ENCODE measurements at places on chromosomes 7 and 10. TPM values are rescaled to one million over a fixed set of nuclear protein-coding genes. Genes with fewer than 3 reads are reported as not detected.

DNA sequence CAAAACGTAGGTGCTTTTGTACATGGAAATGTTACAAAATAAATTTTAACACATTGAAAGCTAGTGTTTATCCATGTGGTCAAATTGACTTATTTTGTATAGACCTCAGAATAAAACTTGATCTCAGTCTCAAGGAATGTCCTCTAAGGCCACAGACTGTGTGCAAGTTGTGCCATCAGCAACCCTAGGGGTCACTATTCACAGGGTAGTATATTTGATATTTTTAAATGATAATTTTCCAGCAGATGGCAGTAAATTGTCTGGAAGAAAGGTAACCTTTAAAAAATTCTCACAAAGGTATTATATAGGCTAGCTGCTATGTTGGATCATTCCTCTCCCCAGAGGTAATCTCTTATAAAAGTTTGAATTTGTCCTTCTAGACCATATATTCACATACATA is 12.9 kb upstream of the SNX10 start:
- H3K27ac ChIP-seq: no peak overlapping the region
- H3K4me1 ChIP-seq: peaks cover 30% of the 10 kb centered on the region
- H3K27me3 ChIP-seq: no peaks in the 10 kb centered on the region

DNA sequence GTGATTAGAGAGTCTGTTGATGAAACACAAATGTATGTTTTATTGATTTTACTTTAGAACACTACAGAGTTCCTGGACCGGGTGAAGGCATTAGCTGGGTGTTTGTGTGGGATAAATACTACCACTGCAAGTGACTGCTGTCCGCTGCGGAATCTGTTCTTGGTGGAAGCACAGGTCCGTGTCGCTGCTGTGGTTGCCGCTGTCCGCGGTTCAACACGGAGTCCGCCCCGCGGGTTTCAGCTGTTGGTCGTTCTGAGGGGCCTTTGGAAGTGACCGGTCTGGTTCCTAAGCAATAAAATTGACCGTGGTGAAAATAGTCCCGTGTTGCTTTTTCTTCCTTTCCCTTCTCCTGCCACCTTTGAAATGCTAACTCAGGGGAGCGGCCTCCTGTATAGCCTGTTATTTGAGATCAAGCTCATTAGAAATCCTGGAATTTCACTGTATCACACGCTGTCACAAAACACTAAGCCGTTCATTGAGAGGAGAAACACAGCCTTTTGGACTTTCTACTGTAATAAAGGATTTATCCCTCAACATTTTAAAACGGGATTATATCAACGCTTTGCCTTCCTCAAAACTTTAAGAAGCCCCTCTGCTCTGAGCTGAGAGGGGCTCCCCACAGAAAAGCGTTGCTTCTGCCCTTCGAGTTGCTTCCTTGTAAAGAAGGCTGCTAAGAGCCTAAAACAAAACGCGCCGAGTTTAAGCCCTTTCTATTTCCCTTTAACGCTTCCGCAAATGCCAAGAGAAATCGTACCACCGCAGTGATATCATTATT is 2.6 kb downstream of the NKX6-2 start:
- no peaks in the 10 kb centered on the region for H3K4me1 ChIP-seq
- peaks cover 43% of the 10 kb centered on the region for H3K36me3 ChIP-seq
- DNase-seq: no peak
- no peak overlapping the region for H3K4me3 ChIP-seq

GRCh38 chr10:97879241-97879640 is 29.6 kb downstream of the GOLGA7B start:
- H3K27ac ChIP-seq: no peak overlapping the region
- H3K4me1 ChIP-seq: no peaks in the 10 kb centered on the region
- H3K4me3 ChIP-seq: no peak overlapping the region
- H3K27me3 ChIP-seq: no peaks in the 10 kb centered on the region
- no peak for DNase-seq

GRCh38 chr10:30056281-30056680 is 3.1 kb downstream of the JCAD start:
- H3K4me1 ChIP-seq: peaks cover 8% of the 10 kb centered on the region
- H3K27me3 ChIP-seq: peaks cover 60% of the 10 kb centered on the region
- H3K4me3 ChIP-seq: no peak overlapping the region
- DNase-seq: no peak
- no peaks in the 10 kb centered on the region for H3K36me3 ChIP-seq

GRCh38 chr7:127900732-127901685 is 130.2 kb downstream of the LRRC4 start:
- H3K4me3 ChIP-seq: no peak overlapping the region
- DNase-seq: no peak
- H3K27ac ChIP-seq: no peak overlapping the region
- H3K36me3 ChIP-seq: peaks cover 14% of the 10 kb centered on the region

The NPC1L1 gene
- not detected for polyA plus RNA-seq

The IFRD1 gene
- 13.6 TPM for polyA plus RNA-seq

Data from CD14-positive monocyte (primary cell).